ENCODE measurements at places on chromosomes 4 and X.

GRCh38 chr4:77911842-77912450 lies 49.3 kb downstream of the MRPL1 start:
- DNase-seq: no peak

DNA sequence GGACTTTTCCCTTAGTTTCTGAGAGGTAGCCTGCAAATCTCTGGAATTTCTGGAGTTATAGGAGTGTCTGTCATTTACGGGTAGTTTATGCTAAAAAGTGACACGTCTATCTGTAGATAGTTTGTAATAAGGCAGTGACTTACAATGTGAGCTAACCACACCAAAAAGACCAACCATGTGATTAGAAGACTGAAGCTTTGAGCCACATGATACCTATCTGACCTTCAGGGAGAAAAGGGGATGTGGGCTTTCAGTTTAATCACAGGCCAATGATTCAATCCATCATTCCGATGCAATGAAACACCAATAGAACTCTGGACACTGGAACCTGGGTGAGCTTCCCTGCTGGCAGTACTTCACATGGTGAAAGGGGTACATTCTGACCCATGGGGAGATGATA lies 254.6 kb upstream of the GK2 start:
- no peak for DNase-seq

- no peak for DNase-seq
Observed at GRCh38 chr4:6199422-6199921, 877 bp downstream of the JAKMIP1 start.

DNA sequence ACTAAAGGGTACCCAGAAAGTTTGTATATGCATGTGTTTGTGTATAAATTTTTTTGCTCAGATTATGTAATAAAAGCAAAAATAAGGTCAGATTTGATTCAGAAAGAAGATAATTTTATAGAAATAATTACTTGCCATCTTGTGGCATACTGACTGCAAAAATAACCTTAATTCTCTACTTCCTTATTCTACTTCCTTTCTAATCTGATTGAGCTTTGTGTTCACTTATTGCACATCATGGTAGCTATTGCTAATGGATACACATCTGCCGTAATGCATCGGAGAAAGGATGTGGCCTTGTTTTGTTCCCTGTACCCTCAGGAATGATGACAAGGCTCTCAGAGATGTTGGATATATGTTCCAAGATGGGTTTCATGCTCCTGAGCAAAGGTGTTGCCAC lies 10.5 kb upstream of the GNPDA2 start:
- no peak for DNase-seq

GRCh38 chr4:138401334-138401733 lies 159.2 kb upstream of the SLC7A11 start:
- DNase-seq: no peak

DNA sequence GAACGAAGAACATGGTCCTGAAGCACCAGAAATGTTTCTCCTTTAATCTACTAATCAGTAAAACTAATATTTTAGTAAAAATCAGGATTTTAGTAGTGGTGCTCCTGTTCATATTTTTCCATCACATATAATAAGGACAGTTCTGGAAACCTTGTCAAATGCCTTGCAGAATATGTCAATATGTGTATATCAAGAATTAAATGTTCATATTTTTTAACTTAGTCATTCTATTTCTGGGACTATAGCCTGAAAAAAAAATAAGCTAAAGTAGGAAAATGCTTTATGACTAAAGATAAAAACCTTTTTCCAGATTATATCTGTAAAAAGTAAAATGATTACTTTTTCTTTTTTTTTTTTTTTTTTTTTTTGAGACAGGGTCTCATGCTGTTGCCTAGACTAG lies 65.1 kb downstream of the MAB21L2 start:
- no peak for DNase-seq

- DNase-seq: no peak
Observed at GRCh38 chrX:69299285-69299684, 134.0 kb upstream of the PJA1 start.

GRCh38 chr4:100079264-100079663 lies 111.0 kb downstream of the DDIT4L start:
- DNase-seq: no peak

- DNase-seq: no peak
Observed at GRCh38 chr4:8722556-8722955, 130.0 kb downstream of the CPZ start.

DNA sequence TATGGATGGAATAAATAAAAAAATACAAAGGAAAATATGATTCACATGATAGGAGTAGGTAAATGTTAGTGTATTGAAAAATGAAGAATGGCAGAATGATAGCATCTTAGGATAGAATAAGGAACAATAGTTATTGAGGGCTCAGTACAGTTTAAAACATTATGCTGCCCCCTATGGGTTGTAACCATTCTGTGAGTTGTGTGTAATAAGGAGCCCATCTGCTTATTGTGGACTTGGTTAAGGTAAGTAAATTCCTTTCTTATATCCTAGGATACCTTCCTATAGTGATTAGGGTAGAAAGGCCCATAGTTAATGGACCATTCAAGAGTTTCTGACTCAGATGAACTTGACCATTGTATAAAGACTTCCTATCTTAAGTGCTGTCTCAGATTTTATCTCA lies 195.8 kb downstream of the PDHA2 start:
- DNase-seq: no peak

- DNase-seq: no peak
Observed at GRCh38 chr4:151921811-151922210, 161.0 kb upstream of the GATB start.

- no peak for DNase-seq
Observed at GRCh38 chr4:142095886-142096605, 459.7 kb downstream of the IL15 start.

GRCh38 chrX:69051901-69052300 lies 113.4 kb downstream of the PJA1 start:
- DNase-seq: no peak

GRCh38 chr4:3637326-3638016 lies 105.2 kb upstream of the LRPAP1 start:
- DNase-seq: no peak

- no peak for DNase-seq
Observed at GRCh38 chrX:71565474-71566041, 12.7 kb upstream of the GCNA start.

- no peak for DNase-seq
Observed at GRCh38 chrX:2483398-2484060, 17.2 kb downstream of the DHRSX start.

GRCh38 chr4:96874657-96875056 lies 1034.8 kb downstream of the PDHA2 start:
- no peak for DNase-seq

GRCh38 chr4:93080316-93080715 lies 748.2 kb upstream of the ATOH1 start:
- DNase-seq: no peak

DNA sequence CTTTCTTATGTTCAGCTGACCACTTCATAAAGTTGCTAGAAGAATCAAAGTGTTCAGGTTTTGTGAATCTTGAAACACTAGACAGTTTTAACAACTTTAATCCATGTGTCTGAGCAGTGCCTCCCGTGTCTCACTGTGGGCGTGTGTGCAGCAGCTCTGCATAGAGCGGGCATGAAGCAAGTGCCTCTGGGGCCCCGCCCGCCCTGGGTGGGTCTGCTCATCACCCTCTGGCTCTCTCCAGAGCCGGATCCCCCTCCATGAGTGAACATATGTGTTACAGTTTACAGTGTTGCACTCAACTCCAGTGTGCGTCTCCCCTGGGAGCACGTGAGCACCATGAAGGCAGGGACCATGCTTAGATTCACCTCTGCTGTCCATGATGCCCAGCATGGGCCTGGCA lies 37.6 kb upstream of the CRMP1 start:
- DNase-seq: no peak

All from stimulated activated CD8-positive, alpha-beta memory T cell treated with anti-CD3 and anti-CD28 coated beads, Interleukin-15, amount 100 ng/mL, for 24 hours (primary cell).